ENCODE measurements at places on chromosomes 3 and 15.

- no peak for DNase-seq
Observed at GRCh38 chr3:127025456-127025855, 42.5 kb downstream of the PLXNA1 start.

DNA sequence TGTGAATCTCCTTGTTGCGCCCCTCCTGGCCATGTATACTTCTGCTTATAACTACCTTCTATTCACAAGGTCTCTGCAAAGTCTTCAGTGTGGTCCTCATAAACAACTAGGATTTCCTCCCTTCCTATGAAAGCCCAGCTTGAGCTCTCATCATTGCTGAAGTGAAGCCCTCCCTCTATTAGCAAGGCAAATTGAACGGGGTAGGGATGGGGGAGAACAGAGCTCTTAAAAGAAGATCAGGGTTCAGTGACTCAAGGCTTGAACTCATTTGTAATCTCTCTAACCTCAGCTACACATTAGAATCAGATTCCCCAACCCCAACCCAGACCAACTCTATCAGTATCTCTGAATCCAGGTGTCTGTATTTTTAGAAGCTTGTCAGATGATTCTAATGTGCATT, 88.3 kb upstream of the ST8SIA2 start:
- no peak for DNase-seq

- DNase-seq = no peak
Observed at GRCh38 chr3:178257491-178257890, 278.7 kb upstream of the KCNMB2 start.

GRCh38 chr3:68007621-68008226, 353.3 kb upstream of the SUCLG2 start:
- DNase-seq = no peak

DNA sequence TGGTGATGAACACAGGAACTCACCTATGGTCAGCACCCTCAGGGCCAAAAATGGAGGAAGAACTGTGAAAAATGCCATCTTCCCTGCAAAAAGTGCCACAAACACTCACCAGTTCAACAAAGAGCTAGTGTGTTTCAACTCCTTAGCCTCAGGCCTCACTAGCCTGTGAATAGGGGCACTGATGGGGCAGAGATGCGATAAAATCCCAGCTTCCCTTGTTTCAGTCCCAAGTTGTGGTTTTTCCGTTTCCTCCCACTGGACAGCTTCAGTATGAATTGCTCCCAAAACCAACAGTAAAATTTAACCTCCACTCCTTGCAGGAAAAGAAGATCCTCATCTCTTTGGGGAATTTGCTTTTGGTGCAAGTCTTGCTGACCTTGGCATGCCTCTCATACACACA, 117.4 kb upstream of the ADAMTS9 start:
- no peak for DNase-seq

GRCh38 chr15:58568157-58568571, 136.4 kb downstream of the LIPC start:
- no peak for DNase-seq

- no peak for DNase-seq
Observed at GRCh38 chr3:123871946-123872345, 12.2 kb downstream of the MYLK start.

GRCh38 chr15:33204926-33205325, 10.4 kb upstream of the FMN1 start:
- DNase-seq = no peak

GRCh38 chr3:179149406-179149867, 1.3 kb downstream of the PIK3CA start:
- DNase-seq = no peak
